ENCODE measurements at places on chromosomes 5 and 9.

- peak; percentile 33 for DNase-seq
These were observed 790 bp upstream of the IARS1 start for GRCh38 chr9:92294297-92294676.

- DNase-seq = peak; percentile 51
These were observed 6.1 kb upstream of the ANGPTL2 start for GRCh38 chr9:127128341-127129072.

DNA sequence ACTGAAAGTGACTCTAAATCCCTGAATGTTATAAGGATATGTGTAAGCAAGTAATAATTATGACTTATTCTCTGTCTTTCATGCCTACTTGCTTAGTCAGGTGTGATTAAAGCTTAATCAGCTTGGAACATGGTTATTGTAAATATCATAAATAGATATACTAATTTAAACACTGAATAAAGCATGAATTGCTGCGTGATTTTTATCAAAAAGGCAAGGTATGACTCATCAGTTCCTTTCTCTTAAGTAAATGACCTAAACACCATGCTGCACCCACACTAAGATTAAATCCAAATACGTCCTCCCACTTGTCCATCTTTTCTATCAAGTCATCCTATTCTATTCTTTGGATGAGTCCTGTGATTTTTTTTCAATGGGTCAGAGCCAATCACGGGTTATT lies 124.6 kb upstream of the MTAP start:
- DNase-seq = peak; percentile 87

DNA sequence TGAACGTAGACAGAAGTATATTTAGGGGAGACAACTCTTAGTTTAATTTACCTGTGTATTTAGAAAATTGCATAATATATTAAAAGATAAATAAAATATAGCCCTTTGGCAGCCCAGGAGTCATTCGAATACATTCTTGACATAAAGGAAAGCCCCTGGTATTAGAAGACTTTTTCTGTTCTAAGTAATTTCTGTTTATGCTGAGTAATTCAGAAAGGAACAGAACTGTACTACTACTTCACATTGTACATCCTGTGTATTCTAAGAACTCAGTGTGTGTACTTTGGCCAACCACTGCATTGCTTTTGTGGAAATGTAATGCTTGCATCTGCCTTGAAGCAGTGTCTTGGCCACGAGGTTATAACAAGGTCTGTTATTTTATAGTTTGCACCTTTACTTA lies 136.4 kb downstream of the KDM4C start:
- DNase-seq = no peak

DNA sequence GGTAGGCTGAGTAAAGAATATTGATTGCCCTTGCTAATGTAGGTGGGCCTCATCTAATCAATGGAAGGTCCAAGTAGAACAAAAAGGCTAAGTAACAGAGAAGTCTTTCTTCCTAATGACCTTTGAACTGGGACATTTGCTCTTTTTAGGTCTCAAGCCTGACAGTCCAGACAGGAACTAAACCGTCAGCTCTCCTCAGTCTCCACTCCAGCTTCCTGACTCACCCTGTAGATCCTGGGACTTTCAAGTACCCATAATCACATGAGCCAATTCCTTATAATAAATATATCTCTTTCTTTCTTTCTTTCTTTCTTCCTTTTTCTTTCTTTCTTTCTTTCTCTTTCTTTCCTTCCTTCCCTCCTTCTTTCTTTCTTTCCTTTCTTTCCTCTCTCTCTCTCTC lies 479.5 kb upstream of the PAPPA start:
- no peak for DNase-seq

- DNase-seq = peak; percentile 81
These were observed 2.5 kb downstream of the KDM3B start for GRCh38 chr5:138354926-138355378.

All from fibroblast of skin of right biceps (primary cell).